Body of pancreas (tissue), 4 donors: ENCODE measurements at places on chromosomes 2 and 18. TPM values are rescaled to one million over a fixed set of nuclear protein-coding genes. Genes with fewer than 3 reads are reported as not detected.

CPLX4 gene
- total RNA-seq: not detected

HOXD10 gene
- total RNA-seq: not detected

ACADL gene
- total RNA-seq: 26.4 TPM

DUSP2 gene
- total RNA-seq: 6.0 TPM

IL37 gene
- not detected for total RNA-seq

DNA sequence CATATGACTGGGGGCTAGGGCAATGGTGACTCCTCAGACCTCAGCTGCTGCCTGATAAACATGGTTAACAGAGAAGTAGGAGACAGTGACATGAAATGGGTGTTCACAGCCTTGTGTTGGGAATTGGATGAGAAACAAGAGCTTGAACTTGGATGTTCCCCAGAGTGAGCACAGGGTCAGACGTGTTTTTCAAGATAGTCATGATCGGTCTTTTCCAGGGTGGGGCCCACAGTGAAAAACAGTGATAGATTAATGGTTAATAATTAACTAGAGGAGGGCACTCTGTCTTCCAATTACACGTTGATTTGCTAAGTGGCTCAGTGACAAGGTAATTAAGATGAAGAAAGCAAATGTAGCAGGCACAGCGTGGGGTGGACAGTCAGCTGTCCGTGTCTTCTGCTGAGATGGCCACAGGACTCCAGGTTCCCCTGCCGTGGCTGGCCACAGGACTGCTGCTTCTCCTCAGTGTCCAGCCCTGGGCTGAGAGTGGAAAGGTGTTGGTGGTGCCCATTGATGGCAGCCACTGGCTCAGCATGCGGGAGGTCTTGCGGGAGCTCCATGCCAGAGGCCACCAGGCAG lies at the start of gene UGT1A3:
Gene UGT1A3 (plus strand): TSS at position 320 of the 579 bp plus-strand sequence. CDS start 85 bp downstream, at position 405.
- no peak within 1 kb of the TSS for H3K27ac ChIP-seq
- no peaks in the 10 kb centered on the region for H3K36me3 ChIP-seq
- no peaks in the 10 kb centered on the region for H3K4me1 ChIP-seq
- no peak within 1 kb of the TSS for H3K4me3 ChIP-seq

DNA sequence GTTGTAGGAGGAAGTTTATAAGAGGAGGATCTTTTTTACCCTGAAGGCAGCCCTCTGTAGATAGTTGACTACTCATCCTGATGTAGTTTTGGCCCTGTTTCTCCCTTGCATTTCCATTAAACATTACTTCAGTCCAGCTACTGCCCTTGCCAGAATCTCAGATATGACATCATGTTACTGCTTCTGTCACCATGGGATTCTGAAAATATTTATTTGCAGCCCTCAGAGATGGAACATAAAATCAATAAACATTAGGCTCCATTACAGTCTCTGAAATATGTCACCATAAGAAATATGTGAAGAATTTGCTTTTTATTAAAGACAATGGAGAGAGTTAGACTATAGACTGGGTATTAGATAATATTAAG lies 68.7 kb upstream of the STK39 start:
- H3K27ac ChIP-seq: no peak overlapping the region
- DNase-seq: no peak
- H3K36me3 ChIP-seq: no peaks in the 10 kb centered on the region
- H3K4me3 ChIP-seq: no peak overlapping the region

- no peaks in the 10 kb centered on the region for H3K36me3 ChIP-seq
- peak overlapping the region; percentile 10 for H3K27ac ChIP-seq
- no peak for DNase-seq
- H3K27me3 ChIP-seq: no peaks in the 10 kb centered on the region
Observed at GRCh38 chr2:105904938-105905337, 160.2 kb downstream of the NCK2 start.

DNA sequence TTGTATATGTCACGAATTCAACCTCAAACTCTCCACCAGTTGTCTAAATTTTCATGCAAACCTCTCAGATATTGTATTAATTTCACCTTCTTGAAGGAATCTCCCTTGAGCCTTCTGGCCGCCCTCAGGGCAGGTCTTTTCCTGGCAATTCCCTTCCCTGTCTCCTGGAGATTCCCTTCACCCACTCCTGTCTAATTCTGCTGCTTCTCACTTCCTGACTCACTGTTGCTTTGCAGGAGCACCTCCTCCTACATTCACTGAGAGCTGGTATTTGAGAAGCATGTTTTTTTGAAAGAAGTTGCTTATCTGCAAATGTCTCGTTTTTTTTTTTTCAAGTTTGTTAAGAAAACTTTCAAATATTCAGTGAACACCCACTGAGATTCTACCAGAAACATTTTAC lies 79.9 kb upstream of the OTOS start:
- no peak for DNase-seq
- no peaks in the 10 kb centered on the region for H3K27me3 ChIP-seq
- H3K36me3 ChIP-seq: no peaks in the 10 kb centered on the region
- no peaks in the 10 kb centered on the region for H3K4me1 ChIP-seq
